ENCODE measurements at places on chromosomes 7 and 10.
A peak's percentile ranks its signal among the peaks of the same experiment; 100 is the strongest.

DNA sequence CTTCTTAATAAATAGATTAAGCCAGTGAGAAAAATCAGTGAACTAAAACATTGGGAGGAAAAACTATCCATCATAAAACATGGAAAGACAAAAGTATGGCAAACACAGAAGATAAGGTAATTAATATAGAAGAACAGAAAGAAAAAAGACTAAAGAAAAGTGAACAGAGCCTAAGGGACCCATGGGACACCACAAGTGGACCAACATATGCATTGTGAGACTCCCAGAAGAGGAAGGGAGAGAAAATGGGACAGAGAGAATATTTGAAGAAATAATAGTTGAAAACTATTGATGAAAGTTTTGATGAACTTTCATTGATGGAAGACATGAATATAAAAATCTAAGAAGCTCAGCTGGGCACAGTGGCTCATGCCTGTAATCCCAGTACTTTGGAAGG lies 71.3 kb downstream of the ZNF783 start:
- no peak for DNase-seq

DNA sequence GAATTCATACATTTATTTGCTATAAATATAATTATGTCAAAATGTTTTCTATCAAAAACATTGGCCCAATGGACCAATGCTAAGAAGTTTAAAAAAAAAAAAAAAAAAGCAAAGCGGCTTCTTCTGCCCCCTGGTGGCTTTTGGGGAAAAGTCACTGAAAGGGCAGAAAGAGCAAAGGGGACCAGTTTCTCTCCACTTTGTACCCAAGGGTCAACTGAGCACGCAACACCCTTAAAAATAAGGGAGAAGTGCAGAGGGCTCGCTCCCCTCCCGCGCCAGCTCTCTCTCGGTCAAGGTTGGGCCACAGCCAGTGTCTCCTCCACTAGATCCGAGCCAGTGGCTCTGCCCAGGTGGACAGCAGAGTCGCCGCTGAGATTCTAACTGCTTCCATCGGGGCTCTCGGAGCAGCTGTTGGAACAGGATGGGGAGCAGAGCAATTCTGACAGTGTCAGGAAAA lies 136.4 kb upstream of the FGFR2 start:
- DNase-seq = no peak

GRCh38 chr10:48459270-48460150 lies 145.4 kb downstream of the ARHGAP22 start:
- no peak for DNase-seq

DNA sequence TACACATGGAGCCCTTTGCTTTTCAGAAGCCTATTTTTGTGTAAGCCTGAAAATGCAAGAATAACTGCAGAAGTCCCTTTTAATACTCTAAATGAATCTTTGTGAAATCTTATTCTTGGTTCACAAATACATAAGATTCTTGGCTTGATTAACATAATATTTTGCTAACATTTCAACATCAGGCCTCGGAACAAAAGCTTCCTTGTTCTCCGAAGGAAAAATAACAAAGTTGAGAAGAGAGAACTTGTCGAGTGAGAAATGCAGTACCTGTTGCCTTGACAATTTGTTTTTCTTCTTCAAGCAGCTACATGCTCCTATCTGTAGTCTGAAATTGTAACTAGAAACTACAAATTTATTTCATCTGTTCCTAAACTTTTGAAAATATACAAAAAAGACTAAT lies 8.5 kb downstream of the NT5C2 start:
- no peak for DNase-seq

- DNase-seq = no peak
Measured at GRCh38 chr7:27600247-27600646, 62.4 kb downstream of the HIBADH start.

GRCh38 chr7:152344253-152344652 lies 91.5 kb downstream of the KMT2C start:
- no peak for DNase-seq

GRCh38 chr7:142925413-142925812 lies 8.1 kb downstream of the TRPV5 start:
- no peak for DNase-seq

DNA sequence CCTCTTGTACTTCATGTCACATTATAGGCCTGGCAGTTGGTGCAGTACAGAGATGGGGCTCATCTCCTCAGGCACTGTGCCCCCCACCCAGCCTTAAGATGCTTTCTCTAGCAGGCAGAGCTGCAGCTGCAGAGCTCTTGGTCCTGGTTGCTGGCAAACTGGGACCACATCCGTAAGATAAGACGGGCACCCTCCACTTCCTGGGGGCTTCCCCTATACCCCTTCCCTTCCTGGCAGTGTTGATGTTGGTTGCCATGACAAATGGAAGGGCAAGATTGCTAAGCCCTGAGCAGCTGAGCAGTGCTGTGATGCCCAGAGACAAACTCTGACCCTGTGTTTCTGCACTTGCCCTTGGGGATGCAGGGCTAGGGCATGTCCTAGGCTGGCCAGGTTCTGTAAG lies 103.4 kb upstream of the ANLN start:
- peak; percentile 38 for DNase-seq

DNA sequence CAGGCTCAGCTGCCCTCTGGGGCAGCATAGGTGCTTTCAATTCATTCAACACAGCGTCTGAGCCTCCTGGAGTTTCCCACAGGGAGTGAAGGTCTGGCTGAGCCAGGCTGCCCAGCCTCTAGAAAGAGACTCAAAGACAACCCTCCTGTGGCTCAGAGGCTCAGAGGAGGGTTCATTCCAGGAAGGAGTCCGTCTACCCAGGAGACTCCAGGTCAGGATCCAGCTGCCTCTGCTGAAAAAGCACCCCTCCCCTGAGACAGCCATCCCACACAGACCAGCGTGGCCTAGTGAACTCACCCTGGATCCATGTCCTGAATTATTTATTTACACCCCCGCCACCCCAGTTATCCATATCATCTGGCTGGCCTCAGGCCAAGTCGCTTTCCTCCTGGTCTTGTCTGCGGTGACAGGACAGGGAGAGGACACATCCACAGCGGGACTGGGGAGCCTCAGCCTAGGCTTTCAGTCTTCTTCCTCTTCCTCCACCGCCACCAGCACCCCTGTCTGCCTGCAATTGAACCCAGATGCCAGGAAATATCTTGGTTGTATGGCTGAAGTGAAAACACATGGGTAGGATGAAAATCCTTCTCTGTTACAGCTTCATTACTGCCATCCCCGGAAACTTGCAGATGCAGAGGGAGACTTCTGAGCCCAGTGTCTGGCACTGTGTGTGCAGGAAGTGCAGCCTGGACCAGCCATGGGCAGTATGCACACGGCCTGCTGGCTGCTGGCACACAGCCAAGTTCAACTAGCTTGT lies 44.0 kb upstream of the COL13A1 start:
- no peak for DNase-seq

GRCh38 chr10:119176166-119176565 lies 2.4 kb downstream of the PRDX3 start:
- no peak for DNase-seq

DNA sequence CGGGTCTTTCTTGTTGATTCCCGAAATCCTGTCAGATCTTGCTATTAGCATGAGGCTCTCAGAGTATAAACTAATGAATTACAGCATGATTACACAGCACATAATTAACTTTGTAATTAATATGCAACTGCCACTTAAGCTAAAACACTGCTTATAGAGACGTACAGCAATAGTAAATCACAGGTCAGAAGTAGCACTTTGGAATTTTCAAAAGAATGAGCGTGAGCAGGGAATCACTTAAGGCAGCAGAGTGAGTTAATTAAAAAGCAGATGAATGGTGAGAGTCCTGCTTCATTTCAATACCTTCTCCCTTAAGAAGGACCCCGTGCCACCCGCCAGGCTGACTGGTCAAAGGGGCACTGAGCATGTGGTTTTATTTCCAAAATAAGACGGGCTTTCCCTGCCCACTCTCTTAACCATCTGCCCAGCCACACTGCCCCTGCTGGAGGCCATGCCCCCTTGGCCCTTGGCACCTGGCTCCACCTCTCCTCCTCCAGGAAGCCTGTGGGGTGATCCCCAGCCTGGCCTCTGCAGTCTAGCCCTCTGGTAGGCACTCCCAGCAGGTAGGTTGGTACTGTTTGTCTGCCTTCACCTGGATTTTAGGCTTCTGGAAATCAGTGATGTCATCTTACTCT lies 117.8 kb downstream of the ZMIZ1 start:
- no peak for DNase-seq

GRCh38 chr10:60203993-60204618 lies 185.6 kb downstream of the ANK3 start:
- DNase-seq = no peak

GRCh38 chr10:130897815-130898214 lies 413.7 kb downstream of the TCERG1L start:
- no peak for DNase-seq

- no peak for DNase-seq
Measured at GRCh38 chr7:11642276-11642675, 189.7 kb downstream of the THSD7A start.

DNA sequence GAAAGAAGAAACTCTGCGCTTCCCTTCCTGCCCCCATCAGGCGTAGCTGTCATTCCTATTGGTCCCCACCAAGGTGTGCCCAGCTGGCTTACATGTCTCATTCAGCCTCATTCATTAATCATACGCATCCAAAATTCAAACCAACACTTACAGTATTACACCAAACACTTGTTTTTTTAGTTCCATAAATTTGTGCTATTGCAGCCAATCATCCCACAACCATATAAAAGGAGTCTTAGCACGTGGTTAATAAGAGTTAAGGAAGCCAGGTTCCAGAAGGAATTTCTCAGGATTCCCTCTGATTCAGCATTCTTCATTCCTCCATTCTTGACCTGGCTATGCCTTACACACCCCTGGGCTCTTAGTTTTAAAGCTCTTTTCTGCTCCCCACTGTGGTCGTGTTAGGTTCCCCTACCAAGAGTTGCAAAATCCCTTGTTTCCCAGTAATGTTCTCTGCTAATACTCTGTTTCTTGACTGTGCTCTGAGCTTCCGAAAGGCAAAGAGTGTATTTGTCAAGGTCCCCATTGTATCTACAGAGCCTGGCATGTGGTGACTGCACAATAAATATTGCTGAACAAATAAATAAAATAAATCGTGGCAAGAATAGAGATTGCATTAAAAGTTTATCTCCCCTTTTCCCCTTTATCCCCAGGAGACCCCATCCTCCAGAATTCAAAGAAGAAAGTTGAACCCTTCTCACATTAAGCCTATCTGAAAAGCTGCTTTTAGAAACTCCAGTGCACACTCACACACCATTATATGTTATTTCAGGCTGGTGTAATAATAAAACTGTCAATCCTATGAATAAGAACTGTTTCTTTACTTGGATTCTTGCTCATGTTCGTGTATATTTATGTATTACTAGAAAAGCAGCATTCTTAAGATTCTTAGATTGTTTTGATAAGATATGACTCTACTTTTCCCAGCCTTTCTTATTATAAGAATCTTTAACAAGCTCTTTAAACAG lies 514.4 kb downstream of the INHBA start:
- no peak for DNase-seq

DNA sequence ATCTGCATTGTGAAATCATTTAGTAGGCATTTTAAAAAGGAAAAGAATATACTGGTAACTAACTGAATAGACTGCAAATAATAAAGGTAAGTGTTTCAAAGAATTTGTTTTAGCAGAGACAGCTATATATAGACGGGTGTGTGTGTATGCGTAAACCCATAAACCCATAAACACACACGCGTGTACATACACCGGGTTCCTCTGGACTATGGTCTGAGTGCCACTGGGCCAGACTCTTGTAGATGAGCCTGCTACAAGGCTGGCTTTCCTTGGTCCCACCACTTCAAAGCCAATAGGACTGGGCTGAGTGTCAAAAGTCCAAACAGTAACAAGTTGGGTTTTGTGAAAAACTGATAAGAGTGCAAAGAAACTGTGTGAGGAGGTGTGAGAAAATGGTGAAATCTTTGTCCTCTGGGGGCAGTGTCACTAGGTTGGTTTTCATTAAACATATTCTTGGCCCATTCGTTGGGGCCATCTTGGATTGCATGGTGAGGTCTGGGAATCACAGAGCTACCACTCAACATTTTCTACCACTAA lies 39.8 kb downstream of the GNA12 start:
- DNase-seq = no peak

- DNase-seq = no peak
Measured at GRCh38 chr7:100711369-100711768, 5.4 kb downstream of the POP7 start.

All from activated CD8-positive, alpha-beta memory T cell treated with anti-CD3 and anti-CD28 coated beads for 1 hour (primary cell).